Fibroblast of the conjunctiva (primary cell): ENCODE measurements at places on chromosomes 11 and 22.

- DNase-seq, result no peak
Observed at GRCh38 chr11:73217131-73217809, 811 bp upstream of the P2RY2 start.

- DNase-seq, result no peak
Observed at GRCh38 chr22:29932136-29932535, 49.2 kb downstream of the MTMR3 start.

DNA sequence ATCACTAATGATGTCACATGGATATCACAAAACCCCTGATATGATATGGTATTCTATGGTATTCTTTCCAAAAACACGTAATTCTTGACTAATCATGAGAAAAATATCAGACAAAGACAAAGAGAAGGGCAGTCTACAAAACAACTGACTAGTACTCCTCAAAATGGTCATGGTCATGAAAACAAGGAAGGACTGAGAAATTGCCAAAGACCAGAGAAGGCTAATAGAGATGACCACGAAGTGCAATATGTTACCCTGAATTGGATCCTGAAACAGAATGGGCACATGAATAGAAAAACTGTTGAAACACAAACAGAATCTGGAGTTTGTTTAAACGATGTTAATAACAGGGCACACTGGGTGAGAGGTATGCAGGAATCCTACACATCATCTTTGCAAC, 10.2 kb downstream of the CKAP5 start:
- no peak for DNase-seq

DNA sequence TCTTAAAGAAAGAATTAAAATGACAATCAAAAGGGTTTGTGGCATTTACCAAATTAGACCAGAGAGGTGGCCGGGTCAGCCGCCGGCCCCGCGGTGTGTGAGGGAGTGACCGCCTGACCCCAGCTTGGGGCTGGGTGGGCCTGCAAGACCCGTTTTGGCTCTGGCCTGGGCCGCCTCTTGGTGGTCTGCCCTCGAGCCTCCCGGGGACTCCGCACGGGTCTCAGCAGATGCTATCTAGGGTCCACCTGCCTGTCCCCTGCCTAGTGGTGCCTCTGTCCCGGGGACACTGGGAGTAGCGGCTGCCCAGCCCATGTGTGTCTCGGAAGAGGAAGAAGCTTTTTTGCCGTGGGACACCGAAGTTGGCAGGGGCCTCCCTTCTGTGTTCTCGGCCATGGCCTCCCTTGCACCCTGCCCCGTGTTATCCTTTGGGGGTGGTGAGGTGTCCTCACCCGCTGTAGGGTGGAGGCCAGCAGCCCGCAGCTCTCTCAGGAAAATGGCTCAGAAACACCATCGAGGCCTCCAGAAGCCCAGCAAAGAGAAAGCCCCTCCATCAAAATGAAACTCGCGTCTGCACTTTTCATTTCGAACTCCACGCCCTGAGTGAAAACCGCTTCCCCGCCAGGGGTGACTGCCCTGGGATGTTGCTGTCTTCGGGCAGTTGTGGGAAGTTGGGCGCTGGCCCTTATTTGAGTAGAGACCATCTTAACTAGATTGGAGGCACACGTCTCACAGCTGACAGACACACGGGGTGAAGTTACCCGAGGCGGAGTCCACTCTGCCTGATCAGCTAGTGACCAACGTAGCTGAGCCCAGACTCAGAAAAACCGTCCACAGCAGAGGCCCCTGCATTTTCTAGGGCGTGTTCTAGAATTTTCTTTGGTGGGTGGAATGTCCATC, 8.0 kb downstream of the CCND1 start:
- no peak for DNase-seq
